Cardiac septum (tissue), 1 donor: ENCODE measurements at places on chromosomes 2 and 18. TPM values are rescaled to one million over a fixed set of nuclear protein-coding genes. Genes with fewer than 3 reads are reported as not detected.

GRCh38 chr2:164711766-164712138 lies 90.5 kb upstream of the GRB14 start:
- DNase-seq = no peak

DNA sequence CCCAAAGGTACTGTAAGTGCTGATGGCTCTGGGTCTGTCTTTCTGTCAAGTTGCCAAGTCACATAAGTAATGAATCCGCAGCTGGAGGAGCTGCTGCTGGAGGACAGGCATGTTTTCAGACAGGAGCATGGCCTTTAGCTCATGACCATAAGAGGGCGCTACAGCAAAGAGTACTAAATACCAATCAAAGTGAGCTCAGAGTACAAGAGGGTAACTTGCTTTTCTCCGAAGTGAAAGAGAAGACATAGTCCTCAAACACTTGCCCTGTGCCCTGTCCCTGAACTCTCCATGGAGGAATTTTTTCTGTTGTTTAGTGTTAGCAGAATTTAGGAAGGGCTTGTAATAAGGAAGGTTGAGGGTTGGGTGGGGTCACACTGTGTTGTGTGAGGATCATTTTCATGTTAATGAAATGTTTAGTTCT lies 58.0 kb upstream of the EML6 start:
- no peak for DNase-seq

- no peak for DNase-seq
Observed at GRCh38 chr2:65417509-65418085, 14.8 kb downstream of the SPRED2 start.

DNA sequence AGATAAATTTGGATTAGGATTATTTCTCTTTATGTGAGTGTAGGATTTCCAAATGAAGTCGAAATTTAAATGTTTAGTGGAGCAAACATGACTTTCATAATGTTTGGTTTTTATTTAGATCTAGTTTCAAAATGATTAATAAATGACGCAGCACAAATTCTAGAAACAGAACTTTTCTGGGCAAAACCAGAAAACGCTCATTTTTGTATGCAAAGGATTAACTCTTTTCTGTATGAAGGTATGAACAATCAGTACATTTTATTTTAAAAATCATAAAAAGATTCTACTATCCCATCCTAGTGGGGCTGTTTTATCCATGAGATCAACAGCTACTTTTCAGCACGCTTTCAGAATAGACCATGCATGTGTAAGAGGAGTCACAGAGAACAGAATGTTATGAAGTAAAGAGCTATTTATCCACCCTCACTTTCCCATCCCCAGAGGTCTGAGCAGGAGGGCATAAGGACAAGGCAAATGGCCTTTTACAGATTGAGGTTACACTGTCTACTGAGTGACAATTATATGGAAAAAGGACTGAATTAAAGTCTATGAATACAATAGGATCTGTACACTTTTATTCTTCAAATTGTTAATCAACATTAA lies 270.8 kb downstream of the ZEB2 start:
- no peak for DNase-seq

- DNase-seq = no peak
Observed at GRCh38 chr2:61949714-61950560, 44.5 kb downstream of the COMMD1 start.

ADGRF3 gene
- total RNA-seq = 0.51 TPM

GRCh38 chr2:209387389-209387788 lies 36.5 kb upstream of the MAP2 start:
- DNase-seq = no peak

ANKRD62 gene
- total RNA-seq = not detected

CFC1 gene
- total RNA-seq = not detected

DNA sequence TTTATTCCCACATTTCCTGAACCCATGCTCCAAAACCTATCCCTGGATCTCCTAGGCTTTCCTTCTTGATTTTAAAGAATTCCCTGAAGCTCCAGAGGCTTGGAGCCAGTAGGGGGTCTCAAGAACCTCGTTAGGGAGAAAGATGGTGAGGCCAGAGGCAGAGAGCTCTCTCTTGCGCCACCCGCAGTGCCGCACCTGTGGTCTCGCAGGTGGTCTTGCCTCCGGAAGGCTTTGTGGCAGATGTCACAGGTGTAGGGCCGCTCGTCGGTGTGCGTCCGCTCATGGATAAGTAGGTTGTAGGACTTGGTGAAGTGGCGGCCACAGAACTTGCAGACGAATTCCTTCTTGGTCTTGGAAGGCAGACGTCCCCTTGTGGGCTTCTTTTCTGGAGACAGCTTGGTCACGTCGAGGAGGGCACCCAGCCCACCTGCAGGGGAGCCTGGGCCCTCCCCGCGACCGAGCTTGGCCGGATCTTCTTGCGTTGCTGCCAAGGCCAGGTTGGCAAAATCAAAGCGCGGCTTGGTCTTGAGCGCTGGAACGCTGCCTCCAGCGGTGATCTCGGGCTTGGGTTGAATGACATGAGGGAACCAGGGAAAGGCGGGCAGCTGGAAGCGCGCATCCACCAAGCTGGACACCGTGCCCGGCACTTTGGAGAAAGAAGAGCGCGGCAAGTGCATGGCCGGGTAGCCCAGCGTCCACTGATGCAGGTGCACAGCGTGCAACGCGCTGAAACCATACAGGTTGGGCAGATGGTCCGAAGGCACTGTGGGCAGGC lies 5.3 kb downstream of the OSR1 start:
- no peak for DNase-seq

DNA sequence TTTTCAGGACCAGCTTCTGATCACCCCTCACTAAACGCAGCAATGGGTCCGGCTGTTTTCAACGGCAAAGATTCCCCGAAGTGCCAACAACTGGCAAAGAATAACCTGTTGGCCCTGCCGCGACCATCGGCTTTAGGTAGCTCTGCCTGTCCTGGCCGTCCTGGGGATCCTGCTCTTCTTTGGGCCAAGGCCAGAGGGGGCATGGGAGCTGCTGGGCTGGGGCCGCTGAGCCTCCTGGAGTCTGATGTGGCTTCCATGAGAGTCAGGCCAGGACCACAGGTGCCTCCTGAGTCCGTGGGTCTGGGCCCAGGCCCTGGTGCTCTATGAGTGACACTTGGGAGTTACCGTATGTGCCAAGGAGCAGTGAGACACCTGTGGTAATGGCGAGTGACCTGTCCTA lies 46.9 kb downstream of the GREB1 start:
- no peak for DNase-seq

- no peak for DNase-seq
Observed at GRCh38 chr2:49924044-49924817, 769.9 kb upstream of the FSHR start.

GRCh38 chr2:74528600-74529356 lies 728 bp downstream of the AUP1 start:
- peak; percentile 41 for DNase-seq
